ENCODE measurements at places on chromosomes 6 and 20. TPM values are rescaled to one million over a fixed set of nuclear protein-coding genes. Genes with fewer than 3 reads are reported as not detected.

The GINS1 gene
- 0.62 TPM for polyA plus RNA-seq

The MUCL3 gene
- polyA plus RNA-seq: not detected

The SRSF12 gene
- polyA plus RNA-seq: 0.11 TPM

The HINT3 gene
- polyA plus RNA-seq: 9.6 TPM

The RRAGD gene
- 3.1 TPM for polyA plus RNA-seq

The PACRG gene
- 0.21 TPM for polyA plus RNA-seq

The SLC44A4 gene
- not detected for polyA plus RNA-seq

The ENPP4 gene
- 3.2 TPM for polyA plus RNA-seq

The LY86 gene
- 1.5 TPM for polyA plus RNA-seq

The RRP36 gene
- polyA plus RNA-seq: 65.5 TPM

DNA sequence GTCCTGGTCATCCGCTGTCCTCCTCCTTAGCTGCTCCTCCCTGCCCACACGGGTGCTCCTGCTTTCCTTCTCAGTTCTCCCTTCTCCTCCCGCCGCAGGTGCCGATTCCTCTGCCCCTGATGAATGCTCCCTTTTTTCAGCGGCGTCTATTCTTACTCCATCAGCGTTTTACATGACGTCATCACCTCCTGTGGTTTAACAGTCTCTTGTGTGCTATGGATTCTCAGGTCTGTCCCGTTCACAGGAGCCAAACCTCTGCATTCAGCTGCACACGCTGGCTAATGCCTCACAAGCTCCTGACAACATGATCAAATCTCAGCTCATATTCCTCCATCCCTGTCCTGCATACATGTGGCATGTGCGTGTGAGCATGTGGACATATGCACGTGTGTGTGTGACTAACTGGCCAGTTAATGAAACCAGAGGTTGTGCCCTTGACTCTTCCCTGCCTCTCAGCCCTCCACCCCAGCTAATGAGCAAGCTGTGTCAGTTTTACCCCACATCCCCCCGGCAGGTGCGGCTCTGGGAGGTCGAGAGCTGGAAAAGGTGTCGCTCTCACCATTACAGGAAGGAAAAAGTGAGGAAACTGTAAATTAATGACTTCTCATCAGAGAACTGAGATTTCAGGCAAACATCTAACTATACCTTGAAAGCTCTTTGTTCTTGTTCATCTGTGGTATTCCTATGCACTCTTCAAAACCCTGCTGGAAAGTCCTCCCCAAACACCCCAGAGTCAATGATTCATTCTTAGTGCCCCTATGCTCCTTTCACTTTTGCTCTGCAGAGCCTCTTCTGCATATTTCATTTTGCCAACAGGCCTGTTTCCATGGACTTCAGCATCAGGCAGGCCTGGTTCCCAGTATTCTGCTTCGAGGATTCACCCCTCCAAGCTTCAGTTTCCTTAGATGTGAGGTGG is 163.1 kb downstream of the TTLL2 start:
- no peak for DNase-seq
- H3K4me1 ChIP-seq: no peaks in the 10 kb centered on the region
- no peaks in the 10 kb centered on the region for H3K27me3 ChIP-seq
- H3K4me3 ChIP-seq: no peak overlapping the region

DNA sequence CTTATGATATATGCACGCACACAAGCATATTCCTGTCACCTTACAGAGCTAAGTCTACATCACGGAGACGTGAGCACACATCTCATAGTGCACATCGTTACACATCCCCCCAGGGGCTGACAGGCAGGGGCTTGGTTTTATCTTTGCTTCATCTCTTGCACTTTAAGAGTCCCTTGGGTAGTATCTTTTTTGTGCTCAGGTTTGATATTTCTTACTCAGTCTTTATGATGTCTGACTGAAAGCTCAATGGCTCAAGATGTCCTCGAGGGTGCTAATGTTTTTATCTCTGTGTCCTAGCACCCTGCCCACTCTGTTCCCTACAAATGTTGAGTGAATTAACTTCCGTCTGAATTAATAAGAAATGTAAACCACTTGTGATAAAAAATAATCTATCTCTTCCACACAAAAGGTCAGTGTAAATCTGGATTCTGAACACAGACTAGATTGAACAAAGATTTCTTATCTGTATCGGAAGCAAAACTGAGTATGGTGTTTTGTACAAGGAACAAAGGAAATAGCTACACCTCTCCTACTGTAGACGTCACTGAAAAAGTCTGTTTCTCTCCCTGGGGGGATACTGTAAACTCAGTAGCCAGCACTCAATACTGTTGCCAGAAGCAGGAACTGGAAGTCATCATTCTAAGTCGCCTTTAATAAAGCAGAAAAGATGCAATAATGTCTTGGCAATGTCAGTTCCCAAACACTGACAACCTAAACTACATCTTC is 195.1 kb downstream of the PRKN start:
- H3K36me3 ChIP-seq: no peaks in the 10 kb centered on the region
- no peak overlapping the region for H3K4me3 ChIP-seq
- DNase-seq: no peak
- no peaks in the 10 kb centered on the region for H3K27me3 ChIP-seq

- no peak for DNase-seq
- H3K36me3 ChIP-seq: no peaks in the 10 kb centered on the region
- H3K4me3 ChIP-seq: no peak overlapping the region
- no peaks in the 10 kb centered on the region for H3K27me3 ChIP-seq
- H3K4me1 ChIP-seq: no peaks in the 10 kb centered on the region
These were observed 640.6 kb upstream of the CHD6 start for GRCh38 chr20:42258564-42259302.

DNA sequence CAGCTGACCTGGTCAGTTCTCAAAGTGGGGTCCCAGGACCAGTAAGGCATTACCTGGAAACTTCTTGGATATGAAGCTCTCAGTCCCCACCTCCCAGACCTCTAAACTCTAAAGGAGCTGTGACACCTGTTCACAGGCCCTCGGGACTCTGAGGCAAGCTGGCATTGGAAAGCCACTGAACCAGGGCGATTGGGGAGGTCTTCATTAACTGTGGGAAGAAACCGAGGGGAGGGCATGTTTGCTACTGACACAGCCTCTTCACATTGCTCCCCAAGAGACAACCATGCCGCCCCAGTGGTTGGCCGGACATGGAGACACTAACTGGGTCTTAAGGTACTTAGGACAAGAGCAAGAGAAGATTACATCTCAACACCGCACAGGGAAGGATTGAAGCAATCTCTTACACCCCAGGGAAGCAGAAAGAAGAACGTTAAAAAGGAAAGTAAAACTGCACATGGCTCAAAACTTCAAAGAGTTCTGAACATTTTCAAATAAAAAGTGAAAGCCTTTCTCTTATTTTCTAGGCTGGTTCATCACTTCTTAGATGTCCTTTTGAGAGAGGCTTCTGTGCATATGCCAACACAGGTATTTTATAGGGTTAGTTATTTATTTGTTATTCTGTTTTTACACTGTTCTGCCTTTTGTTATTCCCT is 210.0 kb upstream of the CST7 start:
- H3K4me3 ChIP-seq: no peak overlapping the region
- H3K27ac ChIP-seq: no peak overlapping the region

GRCh38 chr20:21232546-21233280 is 70.4 kb upstream of the XRN2 start:
- no peak for DNase-seq
- peaks cover 4% of the 10 kb centered on the region for H3K4me1 ChIP-seq
- H3K36me3 ChIP-seq: no peaks in the 10 kb centered on the region

DNA sequence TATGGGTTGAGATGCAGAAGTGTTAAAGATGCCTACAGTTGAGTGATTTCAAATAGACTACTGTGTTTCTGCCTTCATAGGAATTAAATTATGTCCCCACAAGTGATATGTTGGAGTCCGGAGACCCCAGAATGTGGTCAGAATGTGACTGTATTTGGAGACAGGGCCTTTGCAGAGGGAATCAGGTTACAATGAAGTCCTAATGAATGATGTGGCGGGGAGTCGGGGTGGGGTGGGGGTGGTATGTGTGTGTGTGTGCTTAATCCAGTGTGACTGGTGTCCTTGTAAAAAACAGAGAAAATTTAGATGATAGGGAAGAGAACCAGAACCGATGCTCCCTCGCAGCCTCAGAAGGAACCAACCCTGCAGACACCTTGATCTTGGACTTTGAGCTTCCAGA is 448.2 kb downstream of the QKI start:
- no peak overlapping the region for H3K4me3 ChIP-seq
- H3K4me1 ChIP-seq: no peaks in the 10 kb centered on the region
- H3K27ac ChIP-seq: no peak overlapping the region
- no peaks in the 10 kb centered on the region for H3K36me3 ChIP-seq
- no peaks in the 10 kb centered on the region for H3K27me3 ChIP-seq

- H3K4me1 ChIP-seq: peaks cover 29% of the 10 kb centered on the region
- peaks cover 7% of the 10 kb centered on the region for H3K36me3 ChIP-seq
- H3K27ac ChIP-seq: no peak overlapping the region
- H3K4me3 ChIP-seq: no peak overlapping the region
These were observed 1.8 kb downstream of the ZBTB9 start for GRCh38 chr6:33456156-33456555.

DNA sequence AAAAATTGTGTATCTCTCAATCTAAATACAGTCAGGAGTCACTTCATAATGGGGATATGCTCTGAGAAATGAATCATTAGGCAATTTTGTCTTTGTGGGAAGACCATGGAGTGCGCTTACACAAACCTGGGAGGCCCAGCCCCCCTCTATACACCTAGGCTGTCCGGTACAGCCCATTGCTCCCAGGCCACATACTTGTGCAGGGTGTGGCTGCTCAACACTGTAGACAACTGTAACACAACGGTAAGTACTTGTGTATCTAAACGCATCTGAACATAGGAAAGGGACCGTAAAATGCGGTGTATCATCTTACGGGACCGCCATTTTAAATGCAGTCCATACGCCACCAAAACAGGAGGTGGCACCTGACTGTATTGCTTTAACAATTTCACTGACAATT is 58.0 kb upstream of the FRMD1 start:
- DNase-seq: no peak
- no peak overlapping the region for H3K4me3 ChIP-seq
- H3K4me1 ChIP-seq: no peaks in the 10 kb centered on the region
- H3K36me3 ChIP-seq: no peaks in the 10 kb centered on the region

- no peaks in the 10 kb centered on the region for H3K27me3 ChIP-seq
- no peaks in the 10 kb centered on the region for H3K4me1 ChIP-seq
- no peak for DNase-seq
- no peak overlapping the region for H3K27ac ChIP-seq
- H3K4me3 ChIP-seq: no peak overlapping the region
These were observed 16.3 kb downstream of the RIN2 start for GRCh38 chr20:19774135-19774933.

DNA sequence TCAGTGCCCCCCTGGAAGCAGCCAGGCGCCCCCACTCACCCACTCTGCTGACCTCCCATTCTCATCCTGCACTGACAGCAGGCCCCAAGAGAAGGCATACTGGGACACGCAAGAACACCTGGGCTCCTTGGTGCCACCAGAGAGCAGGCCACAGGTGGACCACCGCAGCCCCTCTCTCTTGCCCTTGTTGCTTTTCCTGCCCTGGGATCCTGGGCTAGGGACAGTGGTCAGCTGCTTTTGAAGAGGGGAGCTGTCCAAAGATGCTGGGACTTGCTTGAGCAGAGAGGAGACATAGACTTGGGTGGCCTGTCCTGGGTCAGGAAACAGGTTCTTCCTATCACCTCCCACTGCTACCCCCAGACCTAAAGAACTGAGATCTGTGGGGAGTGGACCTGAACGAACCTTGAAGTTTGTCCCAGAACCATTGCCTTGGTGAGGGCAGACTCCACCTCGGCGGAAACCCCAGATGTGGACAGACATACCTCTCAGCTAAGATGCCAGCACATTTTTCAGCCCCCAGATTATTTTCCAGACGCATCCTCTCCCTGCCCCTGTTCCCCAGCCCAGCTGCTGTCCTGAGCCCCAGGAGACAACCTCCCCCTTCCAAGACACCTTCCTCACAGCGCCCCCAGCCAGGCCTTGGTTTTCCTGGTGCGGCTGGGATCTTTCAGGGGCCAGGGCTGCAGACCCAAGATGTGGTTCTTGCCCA is 1.1 kb downstream of the GLP1R start:
- no peak for DNase-seq

DNA sequence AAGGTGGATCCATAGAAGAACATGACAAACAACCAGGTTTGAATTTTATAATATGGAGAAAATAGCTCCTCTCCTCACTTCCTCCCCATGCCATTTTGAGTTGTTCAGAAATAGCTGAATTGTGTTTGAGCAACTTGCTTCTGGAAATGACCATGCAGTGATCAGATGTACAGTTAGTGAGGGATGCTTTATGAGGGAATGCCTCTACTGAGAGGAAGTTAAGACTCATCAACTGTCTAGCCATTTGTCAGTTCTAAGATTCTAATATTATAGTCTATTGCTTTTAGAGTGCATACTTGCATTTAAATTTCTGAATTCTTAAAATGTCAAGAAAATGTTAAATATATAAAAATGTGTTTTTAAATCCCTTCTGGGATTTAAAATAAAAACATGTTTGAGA is 3.8 kb downstream of the LAMA2 start:
- H3K27me3 ChIP-seq: no peaks in the 10 kb centered on the region
- H3K36me3 ChIP-seq: no peaks in the 10 kb centered on the region
- no peaks in the 10 kb centered on the region for H3K4me1 ChIP-seq

DNA sequence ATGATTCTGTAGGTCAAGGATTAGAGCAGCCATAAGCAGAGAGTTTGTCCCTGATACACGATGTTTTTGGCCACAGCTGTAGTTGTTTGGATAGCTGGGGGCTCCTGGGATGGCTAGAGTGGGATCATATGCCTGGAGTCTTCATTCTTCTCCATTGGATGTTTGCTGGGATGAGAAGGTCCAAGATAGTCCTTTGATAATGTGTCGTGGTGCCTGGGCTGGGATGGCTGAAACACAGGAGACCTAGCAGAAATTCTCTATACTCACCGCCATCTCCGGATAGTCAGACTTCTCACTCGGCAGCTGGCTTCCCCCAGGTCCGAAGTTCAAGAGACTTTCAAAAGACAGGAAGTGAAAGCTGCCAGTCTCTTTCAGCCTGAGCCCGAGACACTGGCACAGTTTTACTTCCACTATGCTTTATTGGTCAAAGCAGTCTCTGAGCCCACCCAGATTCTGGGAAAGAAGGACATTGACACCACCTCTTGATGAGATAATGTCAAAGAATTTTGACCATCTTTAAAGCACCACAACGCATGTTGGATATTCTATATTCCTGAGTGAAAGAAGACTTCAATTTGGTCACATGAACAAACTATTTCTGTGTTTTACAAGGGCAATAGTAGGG is 16.0 kb downstream of the MARCKS start:
- H3K27ac ChIP-seq: no peak overlapping the region
- H3K36me3 ChIP-seq: no peaks in the 10 kb centered on the region
- peaks cover 6% of the 10 kb centered on the region for H3K4me1 ChIP-seq

DNA sequence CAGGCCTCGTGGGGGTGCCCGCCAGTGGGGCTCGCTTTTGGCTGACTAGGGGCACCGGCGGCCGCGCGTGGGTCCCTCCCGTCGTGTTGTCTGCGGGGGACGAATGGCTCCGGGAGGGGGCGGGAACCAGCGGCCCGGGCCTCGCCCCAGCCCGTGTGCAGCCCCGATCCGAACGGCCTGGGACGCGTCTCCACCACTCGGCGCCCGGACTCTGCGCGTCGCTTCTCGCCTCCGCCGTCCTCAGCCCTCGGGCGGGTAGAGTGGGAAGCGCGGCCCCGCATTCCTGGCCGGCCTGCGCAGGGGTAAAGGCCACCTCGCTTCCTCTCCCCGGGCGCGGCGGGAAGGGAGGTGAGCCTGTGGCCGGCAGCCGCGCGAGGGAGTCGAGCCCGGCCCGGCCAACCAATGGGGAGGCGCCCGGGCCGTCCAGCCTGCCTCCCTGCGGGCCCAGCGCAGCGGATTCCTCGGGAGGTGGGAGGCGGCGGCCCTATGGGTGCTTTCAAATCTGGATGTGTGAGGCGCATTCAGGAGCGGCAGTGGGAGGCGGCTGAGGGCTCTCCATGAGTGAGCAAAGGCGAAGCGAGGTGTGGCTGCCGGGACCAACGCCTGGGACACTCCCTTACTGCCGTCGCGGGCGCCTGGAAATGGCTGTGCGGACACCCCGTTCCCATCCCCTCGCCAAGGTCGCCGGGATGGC is 1.1 kb upstream of the ZBTB46 start:
- no peak for DNase-seq
- peaks cover 10% of the 10 kb centered on the region for H3K4me1 ChIP-seq
- H3K4me3 ChIP-seq: no peak overlapping the region
- peaks cover 18% of the 10 kb centered on the region for H3K27me3 ChIP-seq
- no peak overlapping the region for H3K27ac ChIP-seq
